ENCODE measurements at places on chromosomes 3 and 15.

GRCh38 chr15:64642875-64643274 is 132.5 kb downstream of the RBPMS2 start:
- DNase-seq: no peak

DNA sequence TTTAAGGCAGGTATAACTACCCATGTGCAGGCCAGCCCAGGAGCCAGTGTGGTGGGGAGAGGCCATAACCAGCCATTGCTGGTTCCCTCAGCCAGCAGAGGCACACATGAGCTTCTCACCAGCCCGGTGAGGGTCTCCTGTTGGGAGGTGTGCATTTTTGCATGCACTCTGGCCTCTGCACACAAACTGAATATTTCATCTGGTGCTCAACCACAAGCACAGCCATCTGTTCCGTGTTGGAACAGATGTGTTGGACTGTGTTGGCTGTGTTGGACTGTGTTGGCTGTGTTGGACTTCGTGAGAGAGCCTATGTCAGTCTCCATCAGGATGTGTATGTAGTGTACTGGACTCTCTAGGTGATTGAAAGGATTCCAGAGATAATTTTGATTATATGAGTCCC is 67.2 kb downstream of the RPL39L start:
- DNase-seq: peak; percentile 23

DNA sequence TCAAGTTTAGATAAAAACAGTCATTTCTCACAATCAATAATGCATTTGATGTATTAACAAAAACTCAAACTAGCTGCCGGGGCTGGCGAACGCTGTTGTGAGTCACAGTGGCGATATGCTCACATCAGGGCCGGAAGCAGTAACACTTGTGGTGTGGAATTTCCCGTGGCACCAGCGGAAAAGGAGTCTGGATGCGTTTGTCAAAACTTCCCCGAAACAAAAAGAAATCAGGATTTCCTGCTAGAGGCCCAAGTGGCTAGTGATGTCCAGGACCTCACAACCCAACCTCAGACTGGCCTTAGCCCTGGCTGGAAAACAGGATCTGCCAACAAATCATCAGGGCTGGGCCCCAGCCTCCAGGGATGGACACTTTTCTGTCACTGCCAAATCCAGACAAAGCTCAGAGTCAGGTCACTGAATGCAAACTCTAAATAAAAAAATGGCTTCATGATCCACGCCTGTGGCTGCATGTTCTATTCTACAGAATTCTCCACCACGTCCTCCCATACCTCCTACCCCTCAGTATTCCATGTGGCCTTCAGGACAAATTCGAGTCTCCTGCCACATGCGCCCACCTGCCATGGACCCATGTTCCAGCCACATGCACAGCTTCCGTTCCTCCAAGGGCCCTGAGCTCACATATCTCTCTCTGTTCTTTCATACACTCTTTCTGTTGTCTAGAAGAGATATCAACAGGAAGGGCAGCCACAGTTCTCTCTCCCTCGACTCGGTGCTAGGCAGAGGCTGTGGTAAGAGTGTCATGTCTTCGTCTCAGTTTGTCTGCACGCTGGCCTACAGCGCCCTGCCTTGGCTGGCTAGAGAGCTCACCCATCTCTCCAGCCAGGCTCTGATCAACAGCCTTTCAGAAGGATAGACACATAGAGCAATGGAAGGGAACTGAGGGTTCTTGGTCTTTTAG is 35.4 kb downstream of the EHD4 start:
- no peak for DNase-seq

DNA sequence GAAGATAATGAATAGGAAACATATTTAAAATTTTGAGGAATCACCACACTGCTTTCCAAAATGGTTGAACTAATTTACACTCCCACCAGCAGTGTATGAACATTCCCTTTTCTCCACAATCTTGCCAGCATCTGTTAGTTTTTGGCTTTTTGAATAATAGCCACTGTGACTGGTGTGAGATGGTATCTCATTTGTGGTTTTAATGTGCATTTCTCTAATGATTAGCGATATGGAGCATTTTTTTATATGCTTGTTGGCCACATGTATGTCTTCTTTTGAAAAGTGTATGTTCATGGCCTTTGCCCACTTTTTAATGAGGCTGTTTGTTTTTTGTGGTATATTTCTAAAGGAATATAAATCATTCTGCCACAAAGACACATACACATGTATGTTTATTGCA is 166.3 kb downstream of the NECTIN3 start:
- no peak for DNase-seq

DNA sequence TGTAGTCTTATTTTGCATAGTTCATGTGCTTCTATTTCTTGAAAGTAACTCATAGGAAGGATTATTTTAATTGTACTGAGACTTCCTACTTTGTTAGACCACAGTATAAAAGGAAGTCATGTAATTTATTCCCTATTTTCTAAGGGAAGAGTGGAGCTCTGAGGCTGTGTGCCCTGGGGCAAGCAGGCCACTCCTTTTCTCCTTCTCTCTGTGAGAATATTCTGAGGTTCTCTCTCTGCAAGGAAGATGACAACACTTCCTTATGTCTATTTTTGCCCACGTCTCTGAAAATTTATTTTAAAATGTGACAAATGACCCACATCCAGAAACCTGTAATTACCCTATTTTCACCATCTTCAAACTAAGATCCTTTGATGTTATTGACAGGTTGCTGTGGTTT is 11.0 kb downstream of the KCTD6 start:
- no peak for DNase-seq

GRCh38 chr3:64861684-64862083 is 173.9 kb upstream of the ADAMTS9 start:
- DNase-seq: no peak

DNA sequence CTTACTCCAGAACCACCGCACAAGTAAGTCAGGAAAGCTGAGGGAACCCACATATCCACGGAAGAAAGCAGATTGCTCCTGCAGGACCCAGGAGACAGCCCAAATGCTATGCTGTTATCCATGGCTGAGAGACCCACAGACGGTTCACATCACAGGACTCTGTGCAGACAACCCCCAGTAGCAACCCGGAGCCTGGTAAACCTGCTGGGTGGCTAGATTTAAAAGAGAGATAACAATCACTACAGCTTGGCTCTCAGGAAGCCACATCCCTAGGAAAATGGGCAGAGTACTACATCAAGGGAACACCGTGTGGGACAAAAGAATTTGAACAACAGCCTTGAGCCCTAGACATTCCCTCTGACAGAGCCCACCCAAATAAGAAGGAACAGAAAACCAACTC is 13.8 kb upstream of the TRIM42 start:
- no peak for DNase-seq

- no peak for DNase-seq
Measured at GRCh38 chr15:97804950-97805349, 155.6 kb upstream of the ARRDC4 start.

DNA sequence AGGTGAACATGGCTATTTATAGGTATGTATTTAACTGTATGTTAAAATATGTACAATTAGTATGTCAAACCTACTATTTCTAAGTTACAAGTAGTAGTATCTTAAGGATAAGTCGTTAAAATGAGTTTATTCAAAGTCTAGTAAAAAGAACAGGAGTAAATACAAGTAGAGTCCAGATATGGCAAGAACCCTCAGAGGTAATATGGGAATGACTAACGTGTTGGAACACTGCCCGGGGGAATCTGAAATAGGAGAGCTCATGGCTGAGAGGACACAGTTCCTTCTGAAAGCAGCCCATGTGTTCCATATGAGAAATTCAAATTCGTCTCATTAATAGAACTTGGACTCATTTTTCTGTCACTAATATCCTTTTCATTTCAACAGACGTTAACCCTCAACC is 158.8 kb downstream of the CLSTN2 start:
- peak; percentile 99 for DNase-seq

DNA sequence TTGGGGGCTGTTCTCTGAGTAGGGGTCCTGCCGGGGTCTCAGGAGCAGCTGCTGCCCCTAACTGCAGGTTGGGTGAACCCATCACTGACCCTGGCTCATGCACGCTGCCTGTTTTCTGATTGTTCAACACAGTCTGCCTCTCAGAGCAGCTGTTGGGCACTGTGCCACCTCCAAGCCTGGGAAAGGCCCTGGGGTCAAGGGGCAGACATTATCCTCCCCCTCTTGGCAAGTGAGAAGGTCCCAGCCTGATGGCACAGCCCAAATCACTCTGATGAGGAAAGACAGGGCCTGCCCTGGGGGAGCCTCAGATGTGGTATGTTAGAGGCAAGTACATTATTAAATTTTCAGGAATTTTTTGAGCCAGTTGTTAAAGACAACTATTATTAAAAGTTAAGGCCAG is 14.1 kb upstream of the GNAT1 start:
- DNase-seq: no peak

DNA sequence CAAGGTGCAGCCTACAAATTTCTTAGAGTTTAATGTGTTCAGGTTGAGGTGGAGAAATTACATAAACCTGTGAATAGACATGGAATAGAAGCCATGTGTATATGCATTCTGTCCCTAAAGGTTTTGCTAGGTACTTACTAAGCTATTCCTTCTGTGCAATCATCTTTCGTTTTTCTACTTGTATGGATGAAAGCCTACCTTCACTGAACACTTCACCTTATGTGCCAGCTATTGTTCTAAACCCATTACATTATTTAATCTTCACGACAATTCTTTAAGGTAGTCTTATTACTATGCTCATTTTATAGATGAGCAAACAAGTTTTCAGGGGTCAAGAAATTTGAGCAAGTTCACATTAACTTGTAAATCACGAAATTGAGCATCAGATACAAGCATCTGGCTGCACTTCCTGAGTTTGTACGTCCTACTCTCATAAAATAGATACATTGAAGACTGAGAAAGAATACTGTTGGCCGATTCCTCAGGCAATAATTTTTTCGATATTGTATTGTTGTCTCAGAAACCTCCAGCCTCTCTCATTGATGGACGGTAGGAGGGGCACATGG is 635 bp upstream of the RCN2 start:
- peak; percentile 39 for DNase-seq

DNA sequence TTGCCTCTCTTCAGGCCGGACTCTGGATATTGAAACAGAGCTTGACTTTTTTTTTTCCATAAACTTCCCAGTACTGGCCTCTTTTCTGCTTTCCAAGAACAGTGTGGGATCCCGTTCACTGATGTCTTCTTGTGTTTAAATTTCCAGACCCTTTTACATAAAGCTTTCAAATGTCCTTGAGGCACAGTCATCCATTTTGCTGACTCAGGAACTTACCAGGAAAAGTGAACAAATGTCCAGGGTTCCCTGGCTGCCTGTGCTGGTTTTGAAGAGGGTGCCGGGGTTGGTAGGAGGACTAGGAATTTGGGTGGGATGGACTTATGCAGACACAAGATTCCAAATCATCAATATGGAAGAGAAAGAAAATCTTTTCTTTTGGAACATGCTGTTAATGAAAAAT is 68.1 kb downstream of the CHDH start:
- DNase-seq: no peak

- no peak for DNase-seq
Measured at GRCh38 chr15:37034392-37034791, 66.0 kb downstream of the MEIS2 start.

- no peak for DNase-seq
Measured at GRCh38 chr3:24120434-24120833, 175.3 kb downstream of the NR1D2 start.

DNA sequence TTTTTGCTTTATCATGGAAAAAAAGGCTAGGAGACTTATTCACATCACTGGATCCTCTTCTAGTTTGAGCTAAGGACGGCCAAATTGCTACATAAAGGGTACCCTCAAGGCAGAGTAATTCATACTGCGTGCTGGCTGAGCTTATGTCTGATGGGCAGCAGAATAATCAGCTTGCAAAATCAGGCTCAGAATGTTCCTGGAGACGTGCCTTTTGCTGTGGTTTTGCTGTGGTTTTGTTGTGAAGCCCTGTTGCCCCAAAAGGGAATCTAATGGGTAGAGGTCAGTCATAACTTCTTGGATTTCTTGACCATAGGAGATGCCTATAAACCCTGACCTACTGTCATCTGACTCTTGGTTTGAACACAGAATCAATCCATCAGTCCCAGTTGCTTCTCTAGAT is 189.9 kb downstream of the SOX2 start:
- DNase-seq: no peak

- peak; percentile 38 for DNase-seq
Measured at GRCh38 chr3:57078344-57078634, 17.8 kb downstream of the SPATA12 start.

GRCh38 chr3:183816681-183817510 is 8.5 kb downstream of the MAP6D1 start:
- DNase-seq: peak; percentile 34

DNA sequence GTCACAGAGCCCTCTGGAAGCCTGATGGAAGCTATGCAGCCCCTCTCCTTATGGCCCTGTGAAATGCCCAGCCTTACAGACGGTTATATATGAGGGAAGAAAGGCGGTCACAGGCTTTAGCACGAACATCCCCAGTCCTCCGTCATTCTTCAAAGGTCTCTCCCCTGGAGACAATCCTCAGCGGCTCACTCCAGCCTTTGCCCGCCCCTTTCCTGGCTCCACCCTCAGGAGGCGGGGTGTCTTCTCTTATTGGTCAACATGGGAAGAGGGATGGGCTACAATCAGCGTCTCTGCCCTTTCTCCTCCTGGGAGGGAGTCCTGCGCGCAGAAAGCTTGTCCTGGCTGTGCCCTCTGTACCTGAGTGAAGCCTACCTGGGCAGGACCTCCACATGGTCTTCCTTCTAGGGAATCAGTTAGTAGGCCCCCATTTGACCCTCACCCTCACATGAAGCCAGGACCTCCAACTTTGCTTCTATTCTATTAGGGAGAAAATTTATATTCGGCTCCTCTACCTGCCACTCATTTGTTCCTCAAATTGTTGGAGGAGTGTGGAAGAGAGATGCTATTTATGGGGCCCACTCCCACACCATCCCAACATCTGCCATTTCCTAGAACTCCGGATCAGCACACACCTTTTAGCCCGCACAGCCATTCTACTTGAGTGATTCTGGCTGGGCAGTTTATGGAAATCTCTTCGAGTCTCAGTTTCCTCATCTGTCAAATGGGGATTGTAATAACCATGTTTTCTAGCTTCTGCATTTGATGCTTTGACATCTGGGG is 112.9 kb upstream of the SLC6A11 start:
- DNase-seq: no peak

DNA sequence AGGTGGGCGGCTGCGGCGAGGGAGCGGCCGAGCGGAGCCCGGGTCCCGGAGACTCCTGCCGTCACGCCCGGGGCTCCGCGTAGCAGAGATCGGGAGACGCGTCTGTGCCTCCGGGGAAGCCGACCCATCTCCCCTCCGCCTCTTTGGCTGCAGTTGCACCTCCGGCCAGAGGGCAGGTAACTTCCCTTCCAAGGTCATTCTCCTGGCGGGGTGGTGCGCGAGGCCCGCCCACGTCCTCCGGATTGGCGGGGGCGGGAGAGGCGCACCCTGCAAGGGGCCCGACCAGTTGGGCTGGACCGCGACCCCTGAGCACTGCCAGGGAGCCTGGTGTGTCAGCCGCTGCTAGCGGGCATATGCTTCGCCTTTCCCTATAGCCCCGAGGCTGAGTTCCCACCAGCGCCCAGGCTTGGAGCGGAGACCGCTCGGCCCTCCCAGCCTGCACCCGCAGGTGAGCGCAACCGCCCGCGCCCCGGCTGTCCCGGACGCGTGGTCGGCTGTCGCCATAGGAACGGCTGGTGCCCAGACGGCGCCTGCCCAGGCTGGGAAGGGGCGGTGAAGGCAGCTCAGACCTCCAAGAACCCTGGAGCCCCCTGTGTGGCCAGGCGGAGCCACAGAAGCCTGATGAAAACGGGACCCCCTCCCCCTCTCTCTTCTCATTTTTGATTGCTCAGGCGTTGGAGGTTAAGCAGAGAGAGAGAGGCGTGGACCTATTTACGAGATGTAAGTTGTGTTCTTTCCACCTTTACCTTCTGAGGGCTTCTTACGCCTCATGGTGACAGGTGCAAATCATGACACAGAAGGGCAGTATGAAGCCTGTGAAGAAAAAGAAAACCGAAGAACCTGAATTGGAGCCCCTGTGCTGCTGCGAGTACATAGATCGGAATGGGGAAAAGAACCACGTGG is 453 bp downstream of the ZDHHC23 start:
- DNase-seq: peak; percentile 68

Measured in NCI-H2171 treated with DMSO at 0.1 percent for 48 hours (cell line).